Stimulated activated CD4-positive, alpha-beta T cell treated with anti-CD3 and anti-CD28 coated beads, Interleukin-4, amount 100 ng/mL, for 24 hours (primary cell): ENCODE measurements at places on chromosomes 16 and 17.
A peak's percentile ranks its signal among the peaks of the same experiment; 100 is the strongest.

DNA sequence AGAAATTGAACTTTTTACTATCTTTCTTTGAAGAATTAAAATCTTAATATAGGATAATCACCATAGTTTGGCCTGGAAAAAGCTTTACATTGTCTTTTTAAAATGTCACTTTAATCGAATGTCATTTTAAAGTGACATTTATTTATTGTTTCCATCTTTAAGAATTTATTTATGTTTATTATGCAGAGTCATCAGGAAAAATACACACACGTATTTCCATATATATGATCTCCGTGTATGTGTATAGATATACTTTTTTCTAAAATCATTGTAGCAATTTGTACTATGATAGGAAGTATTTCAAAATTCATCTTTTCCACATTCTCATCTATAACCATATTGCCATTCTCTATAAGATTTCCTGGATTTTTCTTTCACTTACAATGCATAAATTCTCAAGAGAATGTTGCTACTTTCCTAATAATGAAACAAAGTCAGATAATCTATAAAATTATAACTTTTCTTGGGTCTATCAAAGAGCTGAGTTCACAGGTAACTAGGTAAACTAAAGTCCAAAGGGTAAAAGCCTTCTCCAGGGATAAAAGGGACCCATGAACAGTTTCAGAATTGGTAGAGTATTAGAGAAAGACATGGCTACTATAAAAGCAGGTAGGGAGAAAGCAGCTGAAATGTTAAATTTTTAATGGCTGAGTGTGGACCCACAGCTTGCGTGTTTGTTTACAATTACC lies 11.9 kb downstream of the ABCA8 start:
- no peak for DNase-seq

DNA sequence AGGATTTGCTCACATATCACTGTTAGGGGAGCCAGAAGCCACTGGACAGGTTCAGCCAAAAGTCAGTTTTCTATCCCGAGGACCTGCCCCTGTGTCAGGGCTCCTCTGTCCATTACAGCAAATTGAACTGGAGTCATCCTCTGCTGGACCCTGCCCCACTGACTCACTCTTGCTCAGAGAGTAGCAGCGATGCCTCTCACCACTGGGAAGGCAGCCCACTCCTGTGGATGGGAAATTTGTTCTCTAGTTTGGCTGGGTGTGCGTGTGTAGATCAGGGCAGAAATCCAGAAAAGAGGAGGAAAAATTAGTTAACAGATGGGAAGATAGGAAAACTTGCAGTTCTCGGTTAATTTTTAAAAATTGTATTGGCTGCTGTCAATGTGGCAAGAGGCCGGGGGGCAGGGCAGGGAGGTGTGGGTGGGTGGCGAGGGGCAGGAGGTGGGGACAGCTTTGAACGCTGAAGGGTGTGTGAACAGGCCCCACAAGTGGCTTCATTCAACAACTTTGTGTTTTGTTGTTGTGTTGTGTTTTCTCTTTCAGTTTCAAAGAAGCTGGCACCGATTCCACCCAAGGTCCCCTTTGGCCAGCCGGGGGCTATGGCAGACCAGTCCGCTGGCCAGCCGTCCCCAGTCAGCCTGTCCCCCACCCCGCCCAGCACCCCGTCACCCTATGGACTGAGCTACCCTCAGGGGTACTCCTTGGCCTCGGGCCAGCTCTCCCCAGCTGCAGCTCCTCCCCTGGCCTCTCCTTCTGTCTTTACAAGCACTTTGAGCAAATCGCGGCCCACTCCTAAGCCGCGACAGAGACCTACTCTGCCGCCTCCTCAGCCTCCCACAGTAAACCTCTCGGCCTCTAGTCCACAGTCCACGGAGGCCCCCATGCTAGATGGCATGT lies 33.6 kb downstream of the ELAC2 start:
- DNase-seq, result no peak

DNA sequence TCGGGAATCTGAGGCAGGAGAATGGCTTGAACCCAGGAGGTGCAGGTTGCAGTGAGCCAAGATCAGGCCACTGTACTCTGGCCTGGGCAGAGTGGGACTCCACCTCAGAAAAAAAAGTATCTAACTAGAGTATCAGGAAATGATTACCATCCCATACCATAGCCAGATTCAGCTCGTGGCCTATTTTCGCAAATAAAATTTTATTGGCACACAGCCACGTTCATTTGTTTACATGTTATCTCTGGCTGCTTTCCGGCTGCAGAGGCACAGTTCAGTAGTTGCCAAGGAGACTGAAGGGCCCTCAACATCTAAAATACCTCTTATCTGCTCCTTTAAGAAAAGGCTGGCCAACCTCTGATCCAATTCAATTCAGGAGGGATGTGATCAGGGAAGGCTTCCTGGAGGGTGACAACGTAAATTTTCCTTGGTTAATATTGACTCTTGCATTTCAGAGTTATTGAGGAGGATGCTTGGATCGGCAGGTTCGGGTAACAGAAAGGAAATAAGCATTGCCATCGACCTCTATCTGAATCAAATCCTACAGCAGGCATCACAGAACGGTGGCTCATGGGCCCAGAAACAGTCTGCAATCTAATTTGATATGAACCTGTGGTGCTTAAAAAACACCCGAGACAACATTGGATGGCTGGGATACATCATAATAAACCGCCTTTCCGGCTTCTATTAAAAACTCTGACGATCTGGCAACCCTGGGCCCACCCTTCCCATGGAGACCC lies 73.8 kb downstream of the XYLT1 start:
- peak; percentile 13 for DNase-seq

GRCh38 chr17:35022536-35023063 lies 40.9 kb downstream of the RFFL start:
- peak; percentile 80 for DNase-seq

- no peak for DNase-seq
Measured at GRCh38 chr16:61323456-61323855, 712.8 kb downstream of the CDH8 start.

DNA sequence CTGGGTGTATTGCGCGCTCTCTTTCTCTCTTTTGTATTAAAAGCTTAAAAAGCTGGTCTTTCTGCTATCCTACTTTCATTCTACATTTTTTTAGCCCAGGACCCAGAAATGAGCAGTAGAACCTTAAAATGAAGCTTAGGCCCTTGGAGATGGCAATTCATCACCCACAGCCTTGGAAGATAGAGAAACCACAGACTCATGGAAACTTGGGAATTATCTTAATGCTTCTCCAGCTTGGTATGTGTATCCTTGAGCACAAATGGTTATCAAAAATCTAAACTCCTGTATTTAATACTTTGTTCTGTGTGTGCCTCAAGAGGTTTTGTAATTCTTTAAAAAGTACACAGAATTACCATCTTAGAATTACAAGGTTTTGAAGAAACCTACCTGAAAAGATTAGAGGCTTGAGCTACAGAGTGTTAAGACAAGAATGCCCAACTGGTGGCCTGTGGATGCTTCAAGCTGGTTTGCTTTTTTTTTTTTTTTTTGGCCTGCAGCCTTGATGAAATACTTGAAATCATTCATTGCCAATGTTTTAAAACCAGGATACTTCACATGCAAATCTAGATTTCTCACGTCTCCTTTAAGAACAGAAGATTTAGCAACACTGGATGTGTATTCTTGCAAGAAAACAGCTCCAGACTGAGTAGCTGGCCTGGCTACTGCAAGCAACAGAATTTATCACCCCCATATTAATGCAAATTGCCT lies 105.0 kb downstream of the XYLT1 start:
- DNase-seq, result no peak

GRCh38 chr16:12160249-12160648 lies 183.7 kb downstream of the SNX29 start:
- DNase-seq, result no peak

- DNase-seq, result no peak
Measured at GRCh38 chr17:15457723-15458094, 9.7 kb downstream of the CDRT4 start.

DNA sequence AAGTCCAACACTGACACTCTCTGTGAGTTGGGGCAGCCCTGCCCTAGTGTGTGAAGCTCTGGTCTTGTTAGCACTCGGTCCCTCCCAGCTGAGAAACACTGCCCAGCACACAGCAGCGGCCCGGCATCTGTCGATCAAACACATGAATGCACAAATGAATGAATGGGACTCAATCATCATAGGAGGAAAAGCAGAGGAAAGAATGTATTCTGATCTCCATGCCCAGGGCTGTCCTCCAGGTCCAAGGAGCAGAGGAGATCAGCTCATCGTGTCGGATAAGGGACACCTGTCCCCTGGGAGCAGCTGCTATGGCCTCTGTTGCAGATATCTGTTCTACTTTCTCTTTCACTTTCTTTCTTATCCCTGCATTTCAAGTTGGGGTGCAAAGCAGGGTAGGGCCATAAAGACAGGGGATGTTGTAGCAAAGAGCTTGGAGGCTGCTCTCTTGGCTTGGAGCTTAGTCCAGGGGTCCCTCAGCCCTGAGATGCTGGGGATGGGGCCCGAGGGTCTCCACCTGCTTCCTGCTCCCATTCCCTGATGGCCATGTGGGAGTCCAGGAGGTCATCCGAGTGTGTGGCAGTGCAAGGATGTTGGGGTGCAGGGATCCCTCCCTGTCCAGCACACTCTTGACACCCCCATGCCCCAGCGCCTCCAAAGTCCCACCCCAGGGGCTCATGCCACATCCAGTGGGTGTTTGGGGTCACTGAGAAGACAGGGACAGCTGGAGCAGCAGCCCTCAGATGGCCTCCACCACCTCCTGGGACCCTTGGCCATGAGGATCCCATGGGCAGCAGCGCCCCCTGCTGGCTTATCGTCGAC lies 88.2 kb downstream of the IRF8 start:
- peak; percentile 36 for DNase-seq

- no peak for DNase-seq
Measured at GRCh38 chr16:85370543-85370880, 242.6 kb upstream of the GSE1 start.

DNA sequence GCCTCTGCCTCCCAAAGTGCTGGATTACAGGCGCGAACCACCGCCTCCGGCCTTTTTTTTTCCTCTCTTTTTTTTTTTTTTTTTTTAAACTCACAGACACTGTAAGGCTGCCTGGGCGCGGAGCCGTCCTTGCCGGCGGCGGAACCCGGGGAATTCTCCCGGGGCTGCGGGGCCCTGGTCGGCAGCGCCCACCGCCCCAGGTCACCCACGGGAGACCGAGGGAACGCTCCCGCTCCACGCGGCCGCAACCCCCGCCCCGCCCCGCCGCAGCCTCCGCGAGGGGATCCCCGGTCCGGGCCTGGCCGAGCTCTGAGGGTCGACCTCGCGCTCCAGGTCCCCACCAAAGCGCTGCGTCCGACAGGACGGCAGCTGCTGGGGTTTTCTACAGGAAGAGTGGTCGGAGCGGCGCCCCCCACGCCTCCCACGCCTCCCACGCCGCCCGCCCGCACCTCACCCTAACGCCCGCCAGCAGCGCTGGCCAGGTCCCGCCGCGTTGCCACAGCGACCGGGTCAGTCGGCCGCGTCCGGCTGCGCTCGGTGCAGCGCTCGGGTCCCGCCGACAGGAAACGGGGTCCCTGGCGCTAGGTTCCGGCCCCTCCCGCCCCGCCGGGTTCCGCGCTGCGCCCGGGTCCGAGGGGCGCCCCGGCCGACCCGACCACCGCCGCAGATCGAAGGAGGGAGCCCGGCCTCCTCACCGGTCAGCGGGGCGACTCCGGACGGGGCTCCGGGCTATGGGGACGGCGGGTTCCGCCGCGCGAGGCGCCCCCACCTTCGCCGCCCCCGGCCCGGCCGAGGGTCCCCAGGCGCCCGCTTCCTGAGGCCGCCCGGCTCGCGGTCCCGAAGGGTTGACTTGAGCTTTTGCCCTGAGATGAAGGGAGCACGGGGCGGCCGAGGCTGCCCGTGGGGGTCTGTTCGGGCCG lies at the start of gene CCDC57:
Gene CCDC57 (minus strand): TSS at position 512 of the 920 bp plus-strand sequence. CDS start 10,898 bp downstream, outside the sequence.
- peak; percentile 75 for DNase-seq

- DNase-seq, result no peak
Measured at GRCh38 chr16:50600582-50601283, 52.5 kb downstream of the NKD1 start.

GRCh38 chr16:28182183-28182582 lies 29.6 kb downstream of the XPO6 start:
- peak; percentile 68 for DNase-seq

GRCh38 chr16:75237398-75238131 lies 13.9 kb downstream of the BCAR1 start:
- DNase-seq, result no peak

GRCh38 chr17:35801583-35802224 lies 6.3 kb upstream of the MMP28 start:
- no peak for DNase-seq

GRCh38 chr16:23629516-23629915 lies 11.6 kb downstream of the PALB2 start:
- no peak for DNase-seq

DNA sequence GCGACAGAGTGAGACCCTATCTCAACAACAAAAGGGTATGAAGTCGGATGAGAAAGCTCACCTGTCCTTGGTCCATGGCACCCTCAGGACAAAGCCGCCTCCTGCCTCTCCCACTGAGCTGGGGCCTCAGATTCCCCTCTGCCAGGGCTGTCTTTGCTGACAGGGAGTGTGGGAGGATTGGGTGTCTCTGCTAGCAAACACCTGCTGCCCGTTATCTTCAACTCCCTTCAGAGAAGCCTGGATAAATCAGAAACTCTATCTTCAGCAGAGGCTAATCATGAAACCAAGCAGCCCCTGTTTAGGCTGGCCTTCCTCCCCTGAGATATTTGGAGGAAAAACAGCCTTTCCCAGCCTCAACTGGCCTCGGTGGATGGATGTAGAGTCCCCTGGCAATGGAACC lies 36.3 kb upstream of the CDH1 start:
- DNase-seq, result no peak

DNA sequence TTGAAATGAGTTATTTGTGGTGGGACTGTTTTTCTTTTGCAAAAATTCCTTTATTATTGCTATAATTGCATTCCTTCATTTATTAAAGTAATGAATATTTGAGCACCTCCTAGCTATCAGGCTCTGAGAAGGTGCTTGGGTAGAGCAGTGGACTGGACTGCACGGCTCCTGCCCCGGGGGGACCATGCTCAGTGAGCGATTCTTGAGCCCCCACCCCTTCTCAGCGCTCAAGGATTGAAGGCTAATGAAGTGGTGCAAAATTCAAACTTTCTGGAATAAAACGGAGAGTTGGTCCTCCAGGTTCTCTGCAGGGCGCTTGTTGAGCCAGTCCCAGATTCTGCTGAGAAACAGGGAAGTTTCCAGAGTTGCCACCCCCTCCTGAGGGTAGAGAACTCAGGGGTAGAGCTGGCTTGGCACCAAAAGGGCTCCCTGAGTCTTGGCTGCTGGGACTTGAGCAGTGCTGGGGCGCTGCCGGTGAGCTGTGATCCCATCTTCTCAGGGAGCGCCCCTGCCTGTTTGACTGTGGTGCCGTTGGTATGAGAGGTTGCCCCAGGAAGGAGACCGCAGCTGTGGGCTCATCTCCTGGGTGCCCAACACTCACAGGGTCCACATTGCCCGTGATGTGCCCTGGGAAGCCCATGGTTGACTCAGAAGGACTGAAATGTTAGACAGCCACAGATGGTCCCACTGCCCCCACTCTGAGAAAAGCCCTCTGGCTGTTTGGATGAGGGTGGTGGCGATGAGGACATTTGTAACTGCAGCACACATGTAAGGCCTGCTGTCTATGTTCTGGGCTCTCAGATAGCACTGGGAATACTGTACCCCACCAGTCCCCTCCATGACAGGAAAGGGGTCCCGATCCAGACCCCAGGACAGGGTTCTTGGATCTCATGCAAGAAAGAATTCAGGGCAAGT lies 20.0 kb downstream of the KSR1 start:
- DNase-seq, result no peak
